IMR-90 (cell line): ENCODE measurements at places on chromosomes 2 and 18. TPM values are rescaled to one million over a fixed set of nuclear protein-coding genes. Genes with fewer than 3 reads are reported as not detected.

ZSWIM2 gene
- polyA plus RNA-seq: 0.09 TPM in 1 of 2 replicates, not detected in the other

CYS1 gene
- 0.12 and 0.17 TPM in 2 replicates for polyA plus RNA-seq

GALNT13 gene
- polyA plus RNA-seq: 0.03 TPM in 1 of 2 replicates, not detected in the other

RAPGEF4 gene
- polyA plus RNA-seq: 1.7 and 1.8 TPM in 2 replicates

DNA sequence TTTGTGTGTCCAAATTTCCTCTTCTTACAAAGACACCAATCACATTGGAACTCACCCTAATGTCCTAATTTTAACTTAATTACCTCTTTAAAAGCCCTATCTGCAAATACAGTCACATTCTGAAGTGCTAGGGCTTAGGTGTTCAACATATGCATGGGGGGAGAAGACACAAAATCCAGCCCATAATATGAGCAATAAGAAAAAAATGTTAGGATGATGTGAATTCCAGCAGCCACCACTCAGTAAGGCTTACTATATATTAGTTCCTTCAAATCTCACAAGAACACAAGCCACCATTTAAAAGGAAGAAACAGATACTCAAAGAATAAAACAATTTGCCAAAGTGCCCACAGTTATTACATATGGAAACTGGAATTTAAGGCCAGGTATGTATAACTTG, 285.7 kb downstream of the EPHA4 start:
- DNase-seq: no peak

GRCh38 chr2:20141056-20141762, 83.7 kb downstream of the SDC1 start:
- DNase-seq: peak; percentile 96

DNA sequence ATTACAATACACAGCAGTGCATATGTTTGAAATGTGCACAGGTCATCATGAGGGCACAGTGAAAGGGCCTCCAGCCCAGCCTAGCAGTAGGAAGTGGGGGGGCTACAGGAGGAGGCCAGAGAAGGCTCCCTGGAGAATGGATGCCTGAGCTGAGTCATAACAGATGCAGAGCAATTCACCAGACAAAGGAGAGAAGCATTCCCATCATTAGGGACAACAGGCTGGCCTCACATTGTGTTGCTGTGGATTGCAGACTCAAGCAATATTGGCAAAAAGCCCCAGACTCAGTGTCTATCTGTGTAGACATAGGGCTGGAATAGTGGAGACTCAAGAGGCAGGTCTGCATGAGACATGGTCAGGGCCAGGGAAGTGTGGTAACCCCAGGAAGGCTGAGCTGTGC, 329.9 kb downstream of the DLGAP1 start:
- DNase-seq: no peak

GRCh38 chr2:198273660-198274059, 469.3 kb downstream of the PLCL1 start:
- DNase-seq: no peak

- DNase-seq: no peak
Measured at GRCh38 chr2:191066197-191066918, 52.4 kb upstream of the STAT1 start.

- no peak for DNase-seq
Measured at GRCh38 chr2:140580532-140581151, 1550.2 kb downstream of the LRP1B start.

DNA sequence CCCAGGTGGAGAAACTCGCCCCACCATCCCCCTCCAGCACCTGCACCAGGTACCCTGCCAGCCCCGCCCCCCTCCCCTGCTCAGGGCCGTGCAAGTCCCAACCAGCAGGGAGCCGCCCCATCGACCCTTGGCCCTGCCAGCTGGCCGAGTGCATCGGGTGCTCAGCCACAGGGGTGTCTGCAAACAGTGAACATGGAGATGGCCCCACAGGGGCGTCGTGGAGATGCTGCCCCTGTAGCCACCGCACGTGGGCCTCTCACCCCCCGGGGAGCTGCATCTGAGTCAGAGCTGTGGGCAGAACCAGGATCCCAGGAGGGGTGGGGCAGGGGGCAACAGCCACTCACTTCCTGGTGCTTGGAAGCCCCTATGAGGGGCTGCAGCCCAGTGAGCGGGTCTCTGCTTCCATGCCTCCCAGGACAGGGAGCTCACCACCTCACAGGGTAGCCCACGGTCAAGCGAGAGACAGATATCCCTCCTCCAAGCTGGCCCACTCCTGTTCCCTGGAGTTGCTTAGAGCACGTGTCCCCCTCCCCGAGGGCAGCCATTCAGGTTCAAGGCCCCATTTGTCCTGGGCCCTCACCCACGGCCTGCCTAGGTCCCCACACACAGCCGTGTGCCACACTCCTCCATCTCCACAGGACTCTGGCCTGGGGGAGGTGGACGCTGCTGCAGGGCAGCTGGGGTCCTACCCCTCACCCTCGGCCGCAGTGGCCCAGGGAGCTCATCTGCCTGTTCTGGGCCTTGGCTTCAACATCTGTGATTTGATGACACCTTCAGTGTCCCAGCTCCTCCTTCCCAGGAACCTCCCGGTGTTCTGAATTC, 1.1 kb upstream of the MAB21L4 start:
- no peak for DNase-seq

GRCh38 chr2:36702781-36703180, 6.3 kb downstream of the VIT start:
- no peak for DNase-seq

DNA sequence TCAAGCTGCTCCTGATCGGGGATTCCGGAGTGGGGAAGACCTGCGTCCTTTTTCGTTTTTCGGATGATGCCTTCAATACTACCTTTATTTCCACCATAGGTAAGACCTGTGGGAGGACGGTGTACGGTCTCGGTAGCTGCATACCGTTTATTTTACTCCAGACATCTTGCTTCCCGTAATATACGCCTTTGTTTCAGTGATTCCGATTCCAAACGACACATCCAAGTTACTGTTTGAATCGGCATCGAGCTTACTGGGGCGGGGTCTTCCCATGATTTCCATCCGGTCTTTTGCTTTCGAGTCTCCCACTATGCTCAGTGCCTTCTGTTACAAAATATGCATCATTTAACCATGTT, 731 bp downstream of the RAB10 start:
- peak; percentile 5 for DNase-seq

DNA sequence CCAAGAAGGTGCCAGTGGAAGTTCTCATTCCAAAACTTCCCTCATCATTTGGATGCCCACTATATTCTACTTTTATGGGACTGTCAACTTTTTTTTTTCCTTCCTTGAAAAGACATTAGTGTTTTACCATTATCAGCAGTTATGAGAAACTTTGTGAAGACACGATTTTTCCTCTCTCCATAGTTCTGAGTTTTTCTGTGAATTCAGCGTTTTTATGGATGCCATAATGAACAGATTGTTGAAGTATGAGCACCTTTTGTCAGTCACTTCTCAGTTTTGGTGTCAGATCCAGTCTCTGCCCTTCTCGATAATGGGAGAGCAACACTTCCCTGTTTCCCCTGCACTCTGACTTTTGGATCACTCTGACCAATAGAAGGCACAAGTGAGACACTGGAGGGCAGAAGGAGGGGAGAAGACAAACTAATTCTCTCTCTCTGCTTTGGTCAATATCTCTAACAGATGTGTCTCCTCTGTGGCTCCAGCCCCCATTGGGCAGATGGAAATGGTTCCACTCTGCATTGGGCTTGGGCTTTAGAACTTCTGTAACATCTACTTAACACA, 53.5 kb upstream of the FN1 start:
- DNase-seq: no peak

DNA sequence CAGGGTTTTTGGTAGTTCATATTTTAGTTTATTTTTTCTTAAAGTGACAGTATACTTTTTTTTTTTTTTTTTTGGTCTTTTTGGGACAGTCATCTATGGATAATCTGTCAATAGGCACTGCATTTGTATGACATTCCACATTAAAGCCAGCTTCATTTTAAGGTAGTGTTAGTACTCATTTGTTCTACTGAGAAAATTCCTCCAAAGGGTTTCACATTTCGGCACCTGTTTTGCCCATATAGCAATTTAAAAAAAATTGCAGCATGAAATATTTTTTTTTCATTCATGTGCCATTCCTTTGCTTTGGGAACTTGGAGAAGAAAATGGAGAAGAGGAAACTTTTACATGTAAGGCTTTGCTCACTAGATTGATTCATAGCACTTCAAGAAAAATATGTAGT, 276.3 kb upstream of the TCF4 start:
- DNase-seq: no peak

DNA sequence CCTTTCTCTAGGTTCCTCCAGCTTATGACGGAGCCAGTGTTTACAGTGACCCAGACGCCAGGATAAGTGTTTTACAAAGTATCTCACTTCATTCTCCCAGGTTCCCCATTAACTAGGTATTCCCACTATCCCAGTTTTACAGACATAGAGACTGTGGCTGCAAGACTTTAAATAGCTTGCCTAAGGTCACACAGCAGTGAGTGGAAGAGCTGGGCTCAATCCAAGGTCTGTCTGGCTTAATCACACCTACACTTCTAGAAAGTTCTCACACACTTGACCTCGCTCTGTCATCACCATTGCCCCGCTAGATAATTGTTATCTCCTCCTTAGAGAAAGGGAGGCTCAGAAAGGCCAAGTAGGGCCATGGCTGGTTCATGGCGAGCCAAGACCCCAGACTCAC, 110.2 kb downstream of the ANTXR1 start:
- peak; percentile 13 for DNase-seq

GRCh38 chr2:219461047-219461514, 26.4 kb downstream of the SPEG start:
- peak; percentile 17 for DNase-seq

DNA sequence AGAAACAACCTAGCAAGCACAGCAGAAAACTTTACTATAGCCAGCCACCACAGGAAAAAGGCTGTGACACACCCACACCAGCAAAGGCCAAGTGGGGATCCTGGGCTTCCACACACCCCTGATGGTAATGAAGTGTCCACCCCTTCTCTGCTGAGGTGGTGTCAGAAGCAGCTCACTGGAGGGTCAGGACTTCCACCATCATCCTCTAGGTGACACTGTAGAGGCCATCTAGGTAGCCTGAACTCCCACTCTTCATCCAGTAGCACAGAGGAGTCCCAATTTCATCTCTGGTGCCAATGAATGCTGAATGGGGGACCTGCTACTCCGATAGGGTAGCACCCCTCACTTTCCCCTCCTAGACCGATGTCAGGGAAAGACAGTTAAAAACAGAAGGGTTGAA, 1544.4 kb downstream of the LRP1B start:
- DNase-seq: peak; percentile 30

GRCh38 chr2:130853391-130853790, 16.7 kb downstream of the ARHGEF4 start:
- DNase-seq: no peak

- no peak for DNase-seq
Measured at GRCh38 chr2:200796561-200796960, 15.1 kb upstream of the BZW1 start.

- DNase-seq: no peak
Measured at GRCh38 chr2:85438201-85439024, 19.9 kb downstream of the SH2D6 start.

DNA sequence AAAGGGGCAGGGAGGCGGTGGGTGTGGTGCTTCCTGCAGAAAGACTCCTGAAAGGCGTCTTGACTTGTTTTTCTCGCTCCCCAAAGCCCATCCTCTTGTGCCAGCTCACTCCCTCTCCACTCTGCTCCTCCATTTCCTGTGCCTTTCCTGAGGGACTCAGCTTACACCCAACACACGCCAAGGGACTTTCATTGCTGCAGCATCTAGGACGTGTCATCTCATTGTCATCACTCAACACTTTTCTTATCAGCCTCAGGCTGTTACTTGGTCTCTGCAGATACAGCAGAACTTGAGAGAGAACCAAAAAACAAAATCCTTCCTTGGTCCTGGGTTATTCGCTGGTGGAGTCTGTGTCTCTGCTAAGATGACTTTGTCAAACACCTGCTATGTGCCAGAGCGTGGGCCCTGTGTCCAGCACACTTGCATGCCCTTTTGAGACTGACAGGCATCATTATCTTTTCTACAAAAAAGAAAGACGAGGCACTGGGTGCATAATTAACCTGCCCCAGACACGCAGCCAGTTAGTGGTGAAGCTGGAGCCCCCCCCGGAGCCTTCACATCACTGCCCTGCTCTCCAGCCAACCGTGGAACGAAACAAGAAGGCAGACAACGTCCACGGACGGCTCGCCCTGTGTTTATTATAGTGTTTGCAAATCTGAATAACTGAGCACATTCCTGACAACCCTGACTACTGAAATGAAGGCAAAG, 261.7 kb upstream of the HDAC4 start:
- DNase-seq: no peak

DNA sequence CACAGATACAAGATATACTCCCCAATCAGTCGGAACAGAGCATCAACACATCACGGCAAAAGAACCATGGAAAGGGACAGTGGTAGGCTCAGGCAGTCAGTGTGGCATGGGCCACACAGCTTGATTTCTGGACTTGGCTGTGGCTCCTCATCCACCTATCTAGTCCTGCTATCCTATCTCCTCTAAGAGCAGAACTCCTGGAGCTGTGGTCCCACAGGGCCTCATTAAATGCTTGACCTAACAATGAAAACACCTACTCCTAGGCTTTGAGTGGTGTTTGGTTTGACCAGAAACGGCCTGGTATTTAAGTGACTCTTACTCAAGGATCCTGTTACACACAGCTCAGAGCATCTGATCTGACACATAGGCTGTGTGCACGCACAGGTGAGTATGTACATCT, 33.6 kb upstream of the SMAD2 start:
- DNase-seq: no peak

DNA sequence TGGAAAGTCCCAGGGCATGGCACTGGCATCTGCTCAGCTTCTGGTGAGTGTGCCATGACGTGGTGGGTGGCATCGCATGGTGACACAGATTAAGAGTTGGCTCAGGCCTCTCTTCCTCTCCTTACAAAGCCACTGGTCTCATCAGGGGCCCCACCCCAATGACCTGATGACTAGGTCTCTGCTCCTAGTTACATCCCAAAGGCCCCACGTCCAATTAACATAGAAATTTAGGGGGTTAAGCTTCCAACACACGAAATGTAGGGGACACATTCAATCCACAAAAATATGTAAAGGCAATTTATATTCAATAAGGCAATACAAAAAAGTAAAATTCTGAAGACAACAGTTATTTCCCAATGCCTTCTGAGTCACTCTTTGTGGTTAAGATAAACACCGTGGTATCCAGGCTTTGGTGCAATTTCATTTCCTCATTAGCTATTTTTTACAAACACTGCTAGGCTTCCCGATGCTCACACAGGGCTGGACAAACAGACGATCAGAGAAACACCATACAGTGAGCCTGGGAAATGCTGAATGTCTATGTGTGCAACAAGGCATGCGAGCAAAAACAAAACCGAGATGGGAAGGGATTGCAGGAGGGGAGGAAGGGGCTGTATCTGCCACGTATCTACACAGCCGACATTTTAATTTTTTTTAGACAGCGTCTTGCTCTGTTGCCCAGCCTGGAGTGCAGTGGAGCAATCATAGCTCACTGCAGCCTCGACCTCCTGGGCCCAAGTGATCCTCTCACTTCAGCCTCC, 67.2 kb downstream of the MBP start:
- peak; percentile 94 for DNase-seq

DNA sequence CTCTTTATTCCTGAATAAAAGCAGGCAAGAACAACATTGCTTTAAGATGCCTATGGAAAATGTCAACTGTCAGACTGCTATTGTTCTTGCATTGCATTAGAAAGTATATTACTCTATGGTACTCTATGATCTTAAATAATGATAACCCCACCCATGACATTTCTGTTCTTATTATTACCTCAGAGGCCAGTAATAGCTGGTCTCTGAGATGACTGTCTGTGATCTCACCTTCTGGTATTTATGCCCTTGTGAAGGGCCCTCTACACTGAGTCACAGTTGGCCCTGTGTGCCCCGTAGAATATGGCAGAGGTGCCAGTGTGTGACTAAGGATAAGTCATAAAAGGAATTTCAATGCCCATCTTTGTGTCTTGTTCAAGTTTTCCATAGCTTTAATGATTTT, 61.0 kb downstream of the SPP2 start:
- DNase-seq: peak; percentile 7
